ENCODE measurements at places on chromosomes 3 and 15. TPM values are rescaled to one million over a fixed set of nuclear protein-coding genes. Genes with fewer than 3 reads are reported as not detected.

Gene UTS2B
- 0.50 TPM for polyA plus RNA-seq

Gene CELSR3
- 0.81 TPM for polyA plus RNA-seq

Gene CCDC12
- polyA plus RNA-seq = 56.9 TPM

Gene C3orf70
- polyA plus RNA-seq = 8.2 TPM

Gene GOLGA8S
- 0.60 TPM for polyA plus RNA-seq

Gene LINGO1
- 14.8 TPM for polyA plus RNA-seq

Gene FOXL2NB
- polyA plus RNA-seq = not detected

Gene NR1I2
- polyA plus RNA-seq = 0.49 TPM

Gene METTL6
- 29.6 TPM for polyA plus RNA-seq

- DNase-seq = peak; percentile 83
Measured at GRCh38 chr3:138187296-138188012, at the start of gene ARMC8. Gene ARMC8 (plus strand): TSS chr3:138187301. CDS start chr3:138187555, 254 bp downstream.

DNA sequence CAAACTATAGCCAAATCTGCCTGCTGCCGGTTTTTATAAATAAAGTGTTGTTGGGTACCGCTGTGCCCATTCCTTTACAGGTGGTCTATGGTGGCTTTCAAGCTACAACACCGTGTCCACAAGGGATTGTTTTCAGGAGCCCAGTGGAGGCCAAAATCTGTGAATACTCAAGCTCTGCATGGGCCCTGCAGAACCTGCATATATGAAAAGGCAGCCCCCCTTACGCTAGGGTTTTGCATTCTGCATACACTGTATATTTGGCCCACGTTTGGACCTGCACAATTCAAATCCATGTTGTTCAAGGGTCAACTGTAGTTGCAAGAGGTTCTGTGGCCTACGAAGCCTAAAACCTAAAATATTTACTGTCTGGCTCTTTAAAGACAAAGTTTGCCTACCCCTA lies 122.2 kb upstream of the TLE3 start:
- DNase-seq = no peak

DNA sequence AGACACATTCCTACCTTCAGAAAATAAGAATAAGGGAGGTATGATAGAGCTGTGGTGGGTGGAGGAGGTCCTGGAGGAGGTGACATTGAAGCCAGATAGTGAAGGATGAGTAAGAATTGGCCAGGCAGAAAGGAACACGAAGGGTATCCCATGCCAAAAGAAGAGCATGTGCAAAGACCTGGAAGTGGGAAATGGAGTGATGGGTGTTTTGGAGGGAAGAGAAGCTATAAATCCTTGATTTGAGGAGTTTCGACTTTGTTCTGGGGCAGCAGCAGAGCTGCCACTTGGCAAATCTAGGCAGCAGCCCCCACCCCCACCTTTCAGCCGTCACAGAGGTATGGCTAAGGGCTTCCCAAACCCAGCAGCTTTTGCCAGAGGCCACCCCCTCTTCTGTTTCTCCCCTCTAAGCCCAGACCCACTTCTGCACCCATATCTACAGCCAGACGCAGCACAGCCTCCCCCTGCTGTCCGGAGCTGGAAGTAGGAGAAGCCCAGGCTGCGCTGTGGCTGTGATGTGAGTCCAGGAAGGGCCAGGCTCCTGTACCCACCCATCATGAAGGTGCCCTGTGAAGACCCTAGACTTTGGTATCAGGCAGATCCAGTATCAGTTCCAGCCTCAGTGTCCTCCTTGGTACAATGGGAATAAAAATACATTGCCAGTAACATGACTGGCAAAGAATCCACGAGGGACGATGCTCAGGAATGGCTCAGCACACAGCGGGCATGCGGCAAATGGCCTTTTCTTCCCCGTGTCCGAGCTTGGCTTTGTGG lies 188.7 kb upstream of the LINGO1 start:
- no peak for DNase-seq

DNA sequence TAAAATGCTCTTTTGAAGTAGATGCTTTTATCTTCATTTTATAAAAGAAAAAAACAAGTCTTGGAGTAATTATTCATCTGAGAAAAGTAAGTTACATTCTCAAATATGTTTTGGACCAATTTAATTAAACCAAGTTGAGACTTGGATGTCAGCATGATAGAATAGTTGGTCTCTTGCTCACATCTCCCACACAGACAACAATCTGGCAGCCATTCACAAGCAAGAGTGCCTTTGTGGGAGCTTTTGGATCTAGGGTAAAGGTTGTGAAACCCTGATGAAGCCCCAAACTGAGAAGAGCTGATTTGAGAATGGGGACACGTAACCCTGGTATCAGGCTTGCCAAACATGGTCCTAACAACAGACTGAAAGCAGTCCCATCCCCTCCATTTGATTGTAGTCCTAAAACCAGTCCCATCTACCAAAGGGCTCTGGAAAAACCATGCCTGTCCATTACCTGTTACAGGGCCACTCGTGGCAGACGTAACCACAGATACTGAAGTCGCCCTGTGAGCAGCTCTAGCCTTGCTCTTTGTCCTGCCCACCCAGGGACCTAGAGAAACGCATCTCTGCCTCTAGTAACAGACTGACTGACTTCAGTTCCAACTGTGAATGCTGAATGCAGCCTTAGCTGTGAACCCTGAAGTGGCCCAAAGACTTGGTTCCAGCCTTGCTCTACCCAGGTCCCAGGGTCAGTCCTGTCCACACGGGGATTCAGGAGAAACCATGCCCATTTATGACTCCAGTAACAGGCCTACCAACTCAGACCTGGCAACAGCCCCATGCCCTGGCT lies 145.5 kb upstream of the SYNPR start:
- no peak for DNase-seq

GRCh38 chr15:91099616-91099994 lies 452 bp upstream of the SV2B start:
- DNase-seq = no peak

DNA sequence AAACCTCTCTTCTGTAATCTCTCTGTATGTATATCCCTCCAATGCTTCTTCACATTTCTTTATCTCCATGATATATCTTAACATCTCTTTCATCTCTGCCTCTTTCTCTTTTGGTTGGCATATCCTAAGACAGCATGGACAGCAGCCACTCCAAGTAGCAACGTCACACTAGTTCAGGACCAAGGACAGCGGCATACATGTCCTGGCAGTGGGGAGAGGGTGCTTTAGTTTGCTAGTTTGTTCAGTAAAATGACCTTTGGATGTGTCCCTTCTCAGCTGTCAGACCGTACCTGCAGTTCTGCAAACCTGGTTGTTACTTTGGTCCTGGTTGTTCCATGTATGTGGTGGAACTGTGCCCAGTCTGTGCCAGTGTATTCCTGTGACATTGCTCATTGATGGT lies 225.6 kb upstream of the ROPN1 start:
- DNase-seq = peak; percentile 85

GRCh38 chr3:51729042-51729633 lies 22.3 kb downstream of the GRM2 start:
- no peak for DNase-seq

DNA sequence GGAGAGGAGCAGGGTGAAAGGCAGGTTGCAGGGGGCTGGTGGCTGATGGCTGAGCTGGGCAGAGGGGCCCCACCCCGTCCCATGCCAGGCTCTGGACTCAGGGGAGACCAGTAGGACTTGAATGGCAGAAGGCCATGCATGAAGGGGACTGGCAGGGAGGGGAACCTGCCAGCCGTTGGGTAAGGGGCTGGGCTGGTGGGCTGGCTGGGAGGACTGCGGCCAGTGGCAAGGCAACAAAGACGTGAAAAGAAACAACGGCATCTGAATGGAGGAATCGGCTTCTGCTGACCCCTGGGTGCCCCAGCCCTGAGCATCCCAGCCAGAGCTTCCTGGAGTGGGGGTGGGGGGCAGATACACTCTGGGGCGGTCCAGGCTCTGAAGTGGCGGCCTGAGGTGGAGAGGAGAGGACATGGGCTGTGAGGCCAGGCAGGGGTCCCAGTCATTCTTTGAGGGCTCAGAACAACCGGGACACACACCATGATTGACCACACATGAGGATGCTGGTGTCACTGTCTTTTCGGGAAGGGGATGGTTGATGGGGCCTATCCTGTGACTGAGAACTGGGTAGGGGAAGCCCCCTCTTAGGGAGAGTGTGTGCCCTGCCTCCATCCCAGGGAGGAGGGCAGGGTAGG lies 11.7 kb downstream of the GLYCTK start:
- no peak for DNase-seq

GRCh38 chr3:20503394-20504082 lies 317.5 kb upstream of the SGO1 start:
- DNase-seq = no peak

- DNase-seq = no peak
Measured at GRCh38 chr3:39907981-39908380, 98.6 kb downstream of the MYRIP start.

- DNase-seq = no peak
Measured at GRCh38 chr3:158109295-158109803, 540 bp upstream of the RSRC1 start.

GRCh38 chr3:50358911-50359759 lies at the start of gene TMEM115:
Gene TMEM115 (minus strand): TSS chr3:50359521. CDS start chr3:50359063, 458 bp downstream.
- peak; percentile 89 for DNase-seq

DNA sequence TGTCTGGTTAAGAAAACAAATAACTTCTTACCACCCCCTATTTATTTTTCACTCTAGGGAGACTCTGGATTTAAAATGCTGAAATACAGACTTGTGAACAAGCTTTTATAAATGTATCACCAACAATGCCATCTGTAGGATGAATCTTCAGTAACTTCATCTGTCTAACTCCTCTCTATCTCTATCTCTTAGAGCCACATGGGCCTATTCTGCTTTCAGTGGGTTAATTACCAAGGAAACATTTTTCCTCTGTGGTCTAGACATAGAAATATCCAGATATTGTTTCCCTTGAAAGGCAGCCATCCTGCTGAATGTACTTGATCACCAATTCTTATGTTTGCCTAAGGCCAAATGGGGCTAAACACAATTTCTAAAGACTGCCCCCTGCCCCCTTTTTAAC lies 167.6 kb upstream of the COL8A1 start:
- DNase-seq = no peak

DNA sequence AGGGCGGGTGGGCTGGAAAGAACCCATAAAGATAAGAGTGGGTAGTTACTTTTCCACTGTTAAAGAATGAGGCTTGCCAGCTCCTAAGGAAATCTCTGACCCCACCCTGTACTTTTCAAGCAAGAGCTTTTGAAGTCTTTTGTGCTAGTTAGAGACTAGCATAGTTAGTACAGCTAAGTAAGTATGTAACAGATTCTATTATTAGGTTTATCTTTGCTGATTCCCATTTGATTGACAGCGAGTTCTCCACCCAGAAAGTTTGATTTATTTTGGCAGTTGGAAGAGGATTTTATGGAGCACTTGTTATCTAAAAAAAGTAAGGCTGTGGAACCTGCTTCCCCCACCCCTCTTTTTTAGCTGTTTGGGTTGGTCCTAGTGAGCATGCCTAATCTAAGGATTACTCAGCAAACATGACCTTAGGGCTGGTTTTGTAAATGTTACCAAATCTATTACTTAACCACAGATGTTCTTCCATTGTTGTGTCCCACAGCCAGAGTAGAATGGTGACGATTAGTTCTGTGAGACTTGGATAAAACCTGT lies 57.6 kb downstream of the FNDC3B start:
- DNase-seq = no peak

GRCh38 chr15:94671858-94672532 lies 440.6 kb downstream of the MCTP2 start:
- no peak for DNase-seq

DNA sequence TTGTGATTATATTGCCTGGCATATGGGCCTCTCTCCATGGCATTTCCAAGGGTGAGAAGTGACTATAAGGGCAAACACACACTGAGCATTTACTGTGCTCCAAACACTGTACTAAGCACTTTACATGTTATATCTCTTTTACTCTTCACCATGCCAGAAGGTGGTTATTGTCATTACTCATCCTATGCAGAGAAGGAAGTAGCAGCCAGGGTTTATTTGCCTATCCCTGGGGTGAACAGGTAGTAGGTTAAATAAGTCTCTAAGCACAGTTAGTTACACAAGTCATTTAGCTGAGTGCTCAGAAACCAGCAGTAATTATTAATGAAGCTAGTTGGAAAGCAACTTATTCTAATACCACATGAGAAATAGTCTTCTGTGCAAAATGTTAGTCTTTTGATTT lies 109.9 kb upstream of the SYNPR start:
- no peak for DNase-seq

GRCh38 chr3:132084982-132085381 lies 50.2 kb upstream of the CPNE4 start:
- no peak for DNase-seq

DNA sequence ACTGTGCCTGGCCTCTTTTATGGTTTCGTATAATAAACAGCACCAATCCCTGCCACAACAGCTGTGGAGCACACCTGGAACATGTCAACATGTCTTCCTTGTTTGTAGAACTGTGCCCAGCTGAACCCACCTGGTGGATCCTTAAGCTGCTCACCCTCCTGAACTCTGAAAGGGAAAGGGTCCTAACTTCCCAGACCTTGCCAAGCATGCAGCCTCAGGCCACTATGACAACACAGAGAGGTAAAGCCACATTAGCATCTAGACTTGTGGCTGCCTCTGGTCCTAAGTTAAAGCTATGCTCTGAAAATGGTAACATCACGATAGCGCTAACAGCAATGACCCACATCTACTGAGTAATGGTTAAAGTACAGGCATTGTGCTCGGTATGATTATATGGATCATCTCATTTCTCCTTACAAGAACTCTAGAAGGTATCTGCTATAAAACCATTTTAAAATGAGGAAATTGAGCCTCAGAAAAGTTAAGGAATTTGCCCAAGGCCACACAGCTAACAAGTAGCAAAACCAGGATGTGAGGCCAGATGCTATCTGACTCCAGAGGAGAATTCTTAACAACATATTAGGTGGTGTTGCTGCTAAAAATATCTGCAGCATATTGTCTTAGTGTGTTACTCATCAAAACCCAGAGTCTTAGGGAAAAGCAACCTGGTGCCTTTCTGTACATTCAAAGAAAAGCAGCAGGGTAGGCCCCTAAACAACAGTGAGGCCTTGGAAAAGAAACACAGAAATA lies 23.1 kb upstream of the HERC1 start:
- no peak for DNase-seq

GRCh38 chr15:25192651-25193050 lies 237.9 kb downstream of the SNRPN start:
- DNase-seq = no peak

GRCh38 chr3:107981471-107982111 lies 109.2 kb downstream of the CD47 start:
- no peak for DNase-seq

DNA sequence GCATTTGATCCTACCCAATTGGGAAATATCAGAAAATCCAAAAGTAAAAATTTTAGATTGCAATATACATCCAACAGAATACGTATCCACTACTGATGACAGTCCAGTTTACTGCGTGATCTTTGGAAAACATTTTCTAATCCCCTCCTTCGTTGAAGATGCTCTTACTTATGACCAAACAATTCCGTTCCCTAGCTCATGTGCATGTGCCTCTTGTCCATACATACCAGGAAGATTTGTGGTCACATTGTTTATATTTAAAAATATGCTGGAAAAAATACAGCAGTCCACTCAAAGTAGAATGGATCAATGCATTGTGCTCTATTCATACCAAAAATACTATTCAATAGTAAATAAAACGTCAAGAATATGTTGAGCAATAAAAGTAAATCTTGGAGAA lies 135.3 kb downstream of the CHL1 start:
- no peak for DNase-seq

GRCh38 chr15:26065723-26066122 lies 202.6 kb upstream of the ATP10A start:
- no peak for DNase-seq

- DNase-seq = no peak
Measured at GRCh38 chr3:71850654-71851053, 65.7 kb upstream of the PROK2 start.

- DNase-seq = no peak
Measured at GRCh38 chr3:150131663-150132062, 161.0 kb upstream of the PFN2 start.

GRCh38 chr15:99631255-99631654 lies 65.5 kb downstream of the MEF2A start:
- DNase-seq = no peak

- DNase-seq = no peak
Measured at GRCh38 chr3:144774897-144775296, 803.3 kb downstream of the DIPK2A start.
